ENCODE measurements at places on chromosomes 2 and 18.

DNA sequence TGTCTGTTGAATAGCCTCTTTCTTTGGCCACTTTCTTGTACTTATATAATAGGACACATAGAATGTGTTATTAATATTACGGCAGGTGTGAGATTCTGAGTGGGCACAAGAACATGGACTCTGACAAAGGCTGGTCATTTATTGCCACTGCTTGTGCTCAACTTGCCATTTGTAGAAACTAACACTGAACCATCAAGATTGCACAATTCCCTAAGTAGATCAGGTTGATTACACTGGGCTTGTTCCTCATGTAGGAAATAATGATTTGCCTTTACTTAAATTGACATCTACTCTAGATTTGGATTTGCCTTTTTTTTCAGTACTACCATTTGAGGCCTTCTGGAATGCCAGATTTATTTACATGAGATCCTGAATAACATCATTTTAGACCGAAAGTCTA lies 342.7 kb upstream of the CWC22 start:
- no peak for DNase-seq

DNA sequence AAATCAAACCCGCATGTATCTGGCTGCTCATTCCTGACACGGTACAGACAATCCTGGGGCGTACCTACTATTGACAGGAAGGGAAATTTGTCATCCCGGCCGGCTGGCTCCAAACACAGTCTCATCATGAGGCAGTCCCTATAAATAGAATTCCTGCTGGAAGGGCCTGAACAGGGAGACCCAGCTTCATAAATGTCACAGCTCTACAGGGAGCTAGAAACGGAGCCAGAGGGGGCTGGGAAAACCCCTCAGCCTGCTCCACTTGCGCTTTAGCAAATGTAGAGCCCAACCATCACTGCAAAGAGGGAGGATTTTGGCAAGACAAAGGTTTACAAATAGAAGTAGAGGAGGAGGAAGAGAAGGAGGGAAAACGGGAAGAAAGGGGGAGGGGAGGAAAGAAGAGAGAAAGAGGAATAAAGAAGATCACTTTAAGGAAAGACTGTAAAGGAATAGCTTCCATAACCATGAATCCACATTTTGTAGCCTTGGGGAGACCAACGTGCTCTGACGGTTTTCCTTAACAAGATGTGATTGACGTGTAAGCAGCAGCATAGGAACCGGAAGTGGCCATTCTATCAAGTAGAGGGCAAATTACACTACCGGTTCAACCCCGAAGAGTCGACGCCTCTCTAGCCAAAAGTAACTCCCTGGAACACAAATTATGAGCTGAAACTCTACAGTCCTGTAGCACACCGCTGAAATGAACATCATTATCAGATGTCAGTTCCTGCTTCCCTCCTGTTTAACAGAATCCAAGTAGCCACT lies 56.8 kb upstream of the TTN start:
- DNase-seq = no peak

GRCh38 chr18:67483237-67483636 lies 33.3 kb downstream of the DSEL start:
- no peak for DNase-seq

- peak; percentile 8 for DNase-seq
Observed at GRCh38 chr18:12658426-12659138, 675 bp upstream of the SPIRE1 start.

DNA sequence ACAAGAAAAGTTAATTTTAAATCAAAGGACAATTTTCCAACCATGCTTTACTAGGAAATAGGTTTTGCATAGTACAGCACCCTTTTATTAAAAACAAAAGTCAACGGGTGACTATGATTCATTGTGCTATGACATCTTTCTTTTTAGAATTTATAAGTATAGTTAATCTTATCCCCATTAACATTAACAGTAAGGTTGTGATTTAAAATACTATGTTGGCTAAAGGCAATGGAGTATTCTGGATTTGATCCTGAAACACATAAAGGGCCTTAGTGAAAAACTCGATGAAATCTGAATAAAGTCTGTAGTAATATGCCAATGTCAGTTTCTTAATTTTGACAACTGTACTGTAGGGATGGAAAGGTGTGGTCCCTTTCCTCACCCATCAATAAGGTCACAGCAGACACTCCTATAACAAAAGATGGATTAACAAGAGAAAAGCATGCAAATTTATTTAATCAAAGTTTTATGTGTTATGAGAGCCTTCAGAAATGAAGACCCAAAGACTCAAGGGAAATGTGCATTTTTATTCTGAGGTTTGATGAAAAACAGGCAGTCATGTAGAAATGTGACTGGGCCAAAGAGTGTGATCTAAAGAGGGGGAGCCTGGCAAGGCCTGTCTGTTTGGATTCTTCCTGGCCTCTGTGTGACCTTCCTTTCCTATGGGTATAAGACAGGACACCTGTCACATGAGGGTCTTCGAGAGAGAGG lies 731.4 kb downstream of the TSN start:
- no peak for DNase-seq
